Activated T-cell treated with anti-CD3 and anti-CD28 coated beads for 1 hour (primary cell): ENCODE measurements at places on chromosomes 5 and 9.

GRCh38 chr9:136328622-136329041, 1.3 kb downstream of the GPSM1 start:
- no peak for DNase-seq

DNA sequence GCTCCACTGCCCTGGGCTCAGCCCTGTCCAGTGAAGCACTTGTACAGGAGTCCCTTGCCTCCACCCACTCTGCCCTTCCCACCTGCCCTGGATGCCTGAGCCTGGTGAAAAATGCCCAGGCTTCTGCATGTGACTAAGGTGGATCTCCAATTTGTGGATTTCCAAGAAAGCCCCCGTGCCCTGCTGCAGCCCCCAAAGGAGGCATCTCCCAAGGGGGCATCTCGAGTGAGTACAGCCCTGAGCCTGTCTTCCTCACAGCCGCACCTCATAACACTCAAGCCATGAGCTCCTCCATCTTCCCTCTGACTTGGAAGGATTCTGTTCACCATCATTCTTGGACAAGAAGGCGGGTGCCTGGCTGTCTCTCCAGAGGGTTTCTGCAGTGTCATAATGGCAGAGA, 158.0 kb upstream of the PPP1R26 start:
- DNase-seq = no peak

- DNase-seq = no peak
Measured at GRCh38 chr9:5178126-5178805, 7.2 kb downstream of the INSL6 start.

DNA sequence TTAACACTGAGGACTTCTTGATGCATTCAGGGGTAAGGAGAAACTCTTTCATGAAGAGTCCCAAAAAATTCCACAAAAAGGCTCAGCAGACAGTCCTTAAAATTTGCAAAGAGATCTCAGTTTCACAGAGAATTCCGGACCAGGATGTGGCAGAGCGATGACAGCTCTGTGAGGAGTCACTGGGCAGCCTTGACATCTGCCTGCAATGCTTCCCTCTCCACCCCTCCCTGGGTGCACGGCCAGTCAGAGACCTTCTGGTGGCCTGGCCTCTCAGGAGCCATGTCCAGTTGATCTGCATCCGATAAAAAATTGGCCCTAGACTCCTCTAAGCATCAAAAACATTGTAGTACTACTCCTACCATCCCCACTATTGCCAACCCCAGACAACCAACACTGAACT, 76.8 kb downstream of the MACROH2A1 start:
- no peak for DNase-seq

DNA sequence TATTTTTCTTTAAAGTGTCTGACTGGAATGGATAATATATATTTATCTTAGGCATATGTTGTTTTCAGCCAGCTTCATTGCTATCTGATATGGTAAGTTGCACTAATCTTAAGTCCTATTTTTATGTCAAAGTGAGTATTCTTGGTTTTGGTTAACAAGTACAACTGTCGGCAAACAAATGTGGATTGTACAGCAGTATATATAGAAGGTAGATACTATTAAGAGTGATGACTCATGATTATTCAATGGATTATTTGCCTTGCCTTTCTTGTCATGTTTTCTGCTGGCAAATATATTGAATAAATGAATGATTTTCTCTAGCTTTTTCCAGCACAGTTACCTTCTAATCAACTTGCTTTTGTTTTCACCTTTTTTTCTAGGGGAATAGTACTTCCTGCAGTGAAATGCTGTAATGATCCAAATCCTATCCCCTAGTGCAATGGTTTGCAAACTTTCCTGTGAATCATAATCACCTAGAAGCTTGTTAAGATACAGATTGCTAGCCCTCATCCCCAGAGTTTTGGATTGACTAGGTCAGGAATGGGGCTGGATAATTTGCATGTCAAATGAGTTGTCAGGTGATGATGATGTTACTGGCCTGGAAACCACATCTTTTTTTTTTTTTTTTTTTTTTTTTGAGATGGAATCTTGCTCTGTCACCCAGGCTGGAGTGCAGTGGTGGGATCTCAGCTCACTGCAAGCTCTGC, 60.8 kb upstream of the ARRDC3 start:
- no peak for DNase-seq

- no peak for DNase-seq
Measured at GRCh38 chr5:131810510-131811249, 13.9 kb upstream of the FNIP1 start.

- DNase-seq = no peak
Measured at GRCh38 chr5:1640421-1640881, 116.7 kb upstream of the LPCAT1 start.

- DNase-seq = no peak
Measured at GRCh38 chr5:174581479-174581878, 142.9 kb upstream of the MSX2 start.

DNA sequence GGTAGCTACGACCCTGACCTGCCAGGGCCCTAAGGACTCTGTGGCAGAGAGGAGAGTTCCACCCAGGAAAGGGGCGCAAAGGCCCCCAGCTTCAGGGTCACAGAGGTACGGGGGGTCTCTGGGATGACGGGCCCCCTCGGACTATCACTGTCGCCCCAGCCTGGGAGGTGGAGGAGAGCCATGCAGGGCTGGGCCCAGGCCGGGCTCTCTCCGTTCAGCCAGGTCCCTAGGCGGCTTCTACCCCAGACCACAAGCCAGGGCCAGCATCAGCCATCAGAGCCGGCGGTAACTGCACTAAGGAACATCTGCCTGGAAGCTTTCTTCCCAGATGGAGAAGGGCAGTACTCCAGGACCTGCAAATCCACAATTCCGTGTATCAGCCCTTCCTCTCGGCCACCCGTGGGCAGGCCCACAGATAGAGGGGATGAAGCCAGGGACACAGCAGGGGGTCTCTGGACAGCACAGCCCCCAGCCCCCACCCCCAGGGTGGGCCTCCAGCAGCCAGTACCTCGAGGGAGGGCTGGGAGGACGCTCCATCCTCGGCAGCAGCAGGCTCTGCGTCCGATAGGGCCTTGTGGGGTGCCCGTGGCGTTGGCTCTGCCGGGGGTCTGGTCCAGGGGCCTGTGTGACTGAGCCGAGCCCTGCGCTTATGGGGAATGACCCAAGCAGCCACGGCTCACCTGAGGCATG, 38.4 kb downstream of the NACC2 start:
- no peak for DNase-seq

GRCh38 chr9:92976431-92976830, 29.1 kb downstream of the FGD3 start:
- no peak for DNase-seq

DNA sequence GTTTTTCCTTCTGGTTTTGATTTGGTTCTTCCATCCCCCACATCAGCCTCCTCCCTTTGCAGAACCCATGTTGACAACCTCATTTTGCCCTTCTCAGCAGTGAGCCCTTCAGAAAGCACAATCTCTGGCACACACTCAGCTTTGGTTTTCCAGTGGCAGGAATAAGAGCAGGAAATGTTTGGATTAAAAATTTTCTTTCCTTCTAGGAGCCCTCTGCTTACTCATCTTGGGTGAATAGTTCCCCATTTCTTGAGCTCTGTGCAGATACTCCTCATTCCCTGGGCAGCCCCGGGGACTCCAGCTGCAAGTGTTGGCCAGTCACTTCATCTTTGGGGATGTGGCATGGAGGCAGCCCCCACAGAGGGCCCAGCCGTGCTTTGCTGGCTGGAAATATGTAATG, 170.5 kb downstream of the NR3C1 start:
- DNase-seq = no peak

DNA sequence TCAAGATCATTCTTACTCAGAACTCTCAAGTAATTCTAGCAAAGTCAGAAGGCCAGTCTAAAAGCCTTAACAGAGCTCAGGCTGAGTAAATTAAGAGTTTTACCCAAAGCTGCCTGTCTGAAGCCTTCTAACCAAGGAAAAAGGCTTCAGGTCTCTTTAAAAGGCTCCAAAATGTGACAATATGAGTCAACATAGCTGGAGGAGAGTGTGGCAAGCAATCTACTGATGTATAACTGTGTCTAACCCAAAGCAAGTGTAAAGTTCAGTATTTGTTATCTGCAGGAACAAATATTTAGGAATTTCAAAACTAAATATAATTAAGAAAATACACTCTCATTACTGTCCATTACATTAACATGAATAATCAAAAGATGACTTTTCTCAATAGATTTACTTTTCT, 11.0 kb downstream of the ZBTB5 start:
- no peak for DNase-seq

GRCh38 chr9:19331877-19332276, 48.2 kb downstream of the RPS6 start:
- no peak for DNase-seq

DNA sequence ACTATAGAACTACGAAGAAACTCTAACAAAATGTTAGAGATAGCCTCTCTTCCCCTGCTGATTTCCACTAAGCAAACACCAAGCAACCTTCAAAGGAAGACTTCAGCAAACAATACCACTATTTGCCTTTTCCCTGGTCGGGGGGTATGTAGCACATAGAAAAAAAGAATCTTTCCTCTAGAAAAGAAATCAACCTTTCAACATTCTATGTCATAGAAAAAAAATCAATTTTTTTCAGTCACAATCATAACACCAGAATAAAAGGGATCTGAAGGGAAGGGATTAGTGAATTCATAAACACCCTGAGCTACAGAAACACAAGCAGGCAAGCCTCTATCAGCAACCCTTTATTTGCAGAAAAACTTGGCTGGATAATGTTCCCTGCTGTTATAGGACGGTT, 15.3 kb downstream of the ABCA1 start:
- no peak for DNase-seq
